ENCODE measurements at places on chromosomes 5 and 9. TPM values are rescaled to one million over a fixed set of nuclear protein-coding genes. Genes with fewer than 3 reads are reported as not detected.

- DNase-seq, result no peak
These were observed 30.4 kb downstream of the ELP1 start for GRCh38 chr9:108903420-108904103.

DNA sequence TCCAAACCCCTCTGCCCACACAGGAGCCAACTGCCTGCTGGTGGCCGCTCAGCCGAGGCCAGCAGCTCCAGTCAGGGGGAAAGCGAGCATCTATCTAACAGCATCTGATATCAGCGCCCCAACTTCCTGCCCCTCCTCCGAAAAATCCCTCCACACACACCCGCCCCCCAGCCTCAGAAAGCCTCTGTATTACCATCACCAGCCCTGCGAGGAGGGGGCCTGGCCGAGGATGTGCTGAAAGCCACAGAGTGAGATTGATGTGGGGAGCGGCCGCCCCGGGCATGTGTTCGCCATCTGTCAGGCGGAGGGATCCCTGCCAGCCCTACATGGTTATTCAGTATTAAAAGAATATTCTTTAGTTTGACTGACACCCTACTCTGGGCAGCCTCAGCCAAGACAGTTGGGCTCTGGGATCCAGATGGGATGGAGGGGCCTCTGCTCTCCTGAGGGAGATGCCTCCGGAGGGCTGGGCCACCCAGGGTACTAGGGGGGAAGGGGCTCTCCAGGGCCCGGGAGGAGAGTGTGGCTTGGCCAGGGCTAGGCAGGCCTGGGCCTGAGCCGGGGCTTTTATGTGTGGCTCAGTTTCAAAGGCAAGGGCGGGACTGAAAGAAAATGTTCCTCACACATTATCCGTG is 98.0 kb downstream of the HSD17B3 start:
- DNase-seq, result no peak

GRCh38 chr5:126373375-126374108 is 49.7 kb upstream of the GRAMD2B start:
- DNase-seq, result no peak

DNA sequence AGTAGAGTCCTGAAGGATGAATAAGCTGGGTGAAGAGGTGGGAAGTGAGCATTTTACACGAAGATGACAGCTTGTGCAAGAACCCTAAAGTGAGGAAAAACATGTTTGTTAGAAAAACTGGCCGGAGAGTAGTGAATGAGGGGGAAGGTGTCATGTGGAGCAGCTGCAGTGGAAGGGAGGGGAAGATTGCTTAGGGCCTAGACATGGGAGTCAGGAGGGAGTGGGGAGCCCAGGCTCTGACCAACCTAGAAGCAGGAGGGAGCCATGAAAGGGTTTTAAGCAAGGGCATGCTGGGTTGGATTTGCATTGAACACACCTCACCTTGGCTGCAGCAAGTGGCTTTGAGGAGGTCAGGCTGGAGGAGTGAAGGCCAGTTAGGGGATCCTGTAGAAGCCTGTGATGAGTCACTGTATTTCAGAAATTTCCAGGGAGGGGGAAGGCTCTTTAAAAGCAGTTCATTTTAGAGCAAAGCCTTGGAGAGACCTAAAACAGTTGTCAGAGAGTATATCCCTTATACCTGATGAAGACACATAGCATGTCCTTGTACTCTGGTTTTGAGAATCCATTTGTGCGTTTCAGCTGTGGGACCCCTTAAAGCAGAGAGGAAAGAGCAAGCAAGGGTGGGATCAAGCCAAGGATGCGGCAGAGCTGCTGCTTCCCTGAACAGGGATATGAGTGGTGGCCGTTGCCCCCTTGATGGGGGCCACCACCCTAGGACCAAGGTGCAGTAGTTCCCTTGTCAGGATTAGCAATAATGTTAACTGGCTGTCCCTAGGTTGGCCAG is 45.4 kb downstream of the ANGPTL2 start:
- DNase-seq, result no peak

Gene PCDHB8
- polyA plus RNA-seq, result 1.8 TPM

Data from forelimb muscle (tissue), 1 donor.